ENCODE measurements at places on chromosomes 2 and 18.

DNA sequence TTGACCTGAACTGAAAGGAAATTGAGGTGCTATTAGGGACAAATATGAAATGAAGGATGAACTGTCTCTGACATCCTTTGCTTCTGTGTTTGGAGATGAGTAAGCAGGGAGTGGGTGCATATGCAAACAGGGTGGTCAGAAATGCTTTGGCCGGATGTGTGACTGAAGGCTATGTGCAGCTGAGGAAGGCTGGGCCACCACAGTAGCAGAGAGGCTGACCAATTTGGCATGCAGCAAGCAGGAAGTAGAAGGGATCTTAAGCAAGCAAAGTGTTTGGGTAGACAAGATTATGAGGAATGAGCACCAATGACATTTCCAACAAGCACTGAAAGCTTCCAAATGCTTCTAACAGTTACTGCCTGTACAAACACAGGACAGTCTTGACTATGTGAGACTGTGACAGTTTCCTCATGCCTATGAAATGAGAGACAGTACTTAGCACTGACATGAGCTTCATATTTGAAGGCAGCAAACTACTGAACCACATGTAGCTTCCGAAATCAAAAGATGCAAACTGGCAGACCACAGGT is 3.3 kb upstream of the ACTR3 start:
- peak; percentile 97 for DNase-seq

DNA sequence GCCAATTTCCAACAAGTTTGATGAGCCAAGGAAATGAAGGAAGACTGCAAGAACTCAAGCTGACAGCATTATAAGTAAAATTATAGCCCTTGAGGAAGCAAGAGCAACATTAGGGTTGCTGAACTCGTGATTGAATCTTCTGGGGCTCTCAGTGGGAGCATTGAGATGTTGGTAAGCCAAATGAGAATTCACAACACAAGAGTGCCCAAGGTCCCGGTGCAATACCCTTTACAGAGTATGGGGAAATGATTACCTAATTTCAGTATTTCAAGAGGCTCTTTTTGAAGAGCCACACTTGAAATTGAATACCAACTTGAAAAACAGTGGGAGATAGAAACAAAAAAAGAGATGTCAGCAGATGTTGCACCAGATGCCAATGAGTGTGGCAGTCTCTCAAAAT is 554.5 kb downstream of the STK39 start:
- no peak for DNase-seq

DNA sequence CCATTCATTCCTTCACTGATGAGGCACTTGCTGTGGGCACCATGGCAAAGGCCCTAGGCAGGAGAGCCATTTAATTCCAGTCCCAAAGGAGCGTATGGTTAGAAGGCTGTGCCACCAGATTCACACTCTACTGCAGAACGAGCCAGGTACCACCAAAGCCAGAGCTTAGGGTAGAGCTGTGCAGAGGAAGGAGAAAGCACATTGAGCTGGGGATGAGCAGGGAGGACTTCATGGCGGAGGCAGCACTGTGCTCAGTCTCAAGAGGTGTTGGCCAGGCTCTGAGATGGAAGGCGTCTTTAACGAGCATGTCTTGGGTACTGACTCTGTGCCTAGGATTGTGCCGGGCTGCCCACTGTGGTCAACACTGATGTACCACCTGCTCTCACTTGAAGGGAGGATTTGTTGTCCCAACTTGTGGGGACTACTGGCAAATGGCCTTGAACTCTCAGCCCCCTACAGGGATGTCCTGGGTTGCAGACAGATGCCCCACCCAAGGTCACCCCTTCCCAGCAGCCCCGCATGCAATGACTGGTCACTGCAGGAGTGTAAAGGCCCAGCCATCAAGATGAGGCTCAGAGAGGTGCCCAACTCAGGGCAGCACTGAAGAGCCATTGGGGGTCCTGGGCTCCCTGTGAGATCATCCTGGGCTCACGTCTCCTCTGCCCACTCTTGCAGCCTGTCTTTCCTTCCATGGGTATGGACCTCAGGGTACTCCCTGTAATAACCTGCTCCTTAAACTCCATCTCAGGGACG is 251.4 kb downstream of the GLI2 start:
- no peak for DNase-seq

DNA sequence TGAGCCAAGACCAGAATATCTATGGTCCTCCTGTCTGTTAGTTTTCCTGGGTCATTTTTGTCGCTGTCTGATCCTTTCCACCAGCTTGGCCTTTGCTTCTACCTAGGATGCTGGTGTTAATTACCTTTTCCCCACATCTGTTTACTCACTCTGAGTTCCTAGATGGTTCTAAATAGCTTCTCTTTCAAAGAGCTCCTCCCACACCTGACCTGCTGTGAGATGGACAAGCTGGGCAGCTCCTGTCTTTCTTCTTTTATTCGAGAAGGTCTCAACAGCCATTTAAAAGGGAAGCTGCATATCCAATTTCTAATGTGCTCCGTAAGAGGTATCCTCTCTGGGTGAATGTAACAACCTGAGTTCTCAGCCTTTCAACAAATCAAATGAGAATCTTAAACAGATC is 156.2 kb downstream of the HRH4 start:
- no peak for DNase-seq

DNA sequence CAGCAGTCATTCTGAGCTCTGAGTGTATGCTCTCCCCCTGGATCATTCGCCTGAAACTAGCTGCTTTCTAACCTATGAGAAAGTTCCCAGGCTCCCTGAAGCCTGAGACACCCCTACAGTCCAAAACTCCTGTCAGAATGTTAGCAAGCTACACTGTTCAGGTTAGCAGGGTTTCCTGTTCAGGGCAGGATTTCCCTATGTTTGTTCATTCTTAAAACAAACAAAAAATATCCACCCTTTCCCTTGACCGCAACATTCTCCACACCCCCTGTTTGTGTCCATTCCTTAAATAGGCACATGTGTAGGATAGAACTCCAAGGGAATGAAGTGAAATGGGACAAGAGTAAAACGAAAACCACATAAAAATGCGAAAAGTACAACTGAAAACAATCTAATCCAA is 83.1 kb downstream of the KLF7 start:
- no peak for DNase-seq

- DNase-seq, result no peak
These were observed 631.5 kb upstream of the KLHL29 start for GRCh38 chr2:22753476-22753875.

- no peak for DNase-seq
These were observed 90.3 kb downstream of the PIK3C3 start for GRCh38 chr18:42045346-42045745.

- no peak for DNase-seq
These were observed 127.0 kb upstream of the KLHL14 start for GRCh38 chr18:32899819-32900218.

DNA sequence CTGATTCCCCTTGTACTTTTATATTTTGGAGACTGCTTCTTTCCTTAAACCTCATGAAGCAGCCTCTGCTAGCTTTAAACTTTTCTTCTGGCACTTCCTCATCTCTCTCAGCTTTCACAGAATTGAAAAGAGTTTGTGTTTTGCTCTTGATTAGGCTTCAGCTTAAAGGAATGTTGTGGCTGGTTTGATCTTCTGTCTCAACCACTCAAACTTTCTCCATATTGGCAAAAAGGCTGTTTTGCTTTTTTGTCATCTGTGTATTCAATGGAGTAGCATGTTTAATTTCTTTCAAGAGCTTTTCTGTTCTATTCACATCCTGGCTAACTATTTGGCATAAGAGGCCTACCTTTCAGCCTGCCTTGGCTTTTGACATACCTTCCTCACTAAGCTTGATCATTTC is 36.3 kb upstream of the MSTN start:
- DNase-seq, result no peak

- DNase-seq, result no peak
These were observed 73.6 kb downstream of the CD8B2 start for GRCh38 chr2:106560773-106561172.

DNA sequence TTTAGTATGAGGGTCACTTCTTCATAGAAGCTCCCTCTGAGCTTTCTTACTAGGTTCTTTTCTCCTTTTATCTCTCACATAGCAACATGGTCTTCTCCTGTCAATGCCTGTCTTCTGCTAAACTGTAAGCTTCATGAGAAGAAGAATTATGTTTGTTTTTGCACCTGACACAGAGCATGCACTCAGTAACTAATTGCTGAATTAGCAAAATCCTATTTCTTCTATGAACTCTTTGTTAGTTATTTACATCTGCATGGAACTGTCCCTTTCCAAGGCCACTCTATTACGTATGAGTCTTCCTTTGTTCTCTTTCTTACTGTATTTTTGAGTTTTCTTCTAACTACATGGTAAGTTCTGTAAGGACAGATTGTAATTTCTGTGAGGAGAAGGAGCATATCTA is 63.4 kb downstream of the THSD7B start:
- no peak for DNase-seq

- DNase-seq, result peak; percentile 52
These were observed 14.0 kb downstream of the ARHGAP25 start for GRCh38 chr2:68748568-68748967.

DNA sequence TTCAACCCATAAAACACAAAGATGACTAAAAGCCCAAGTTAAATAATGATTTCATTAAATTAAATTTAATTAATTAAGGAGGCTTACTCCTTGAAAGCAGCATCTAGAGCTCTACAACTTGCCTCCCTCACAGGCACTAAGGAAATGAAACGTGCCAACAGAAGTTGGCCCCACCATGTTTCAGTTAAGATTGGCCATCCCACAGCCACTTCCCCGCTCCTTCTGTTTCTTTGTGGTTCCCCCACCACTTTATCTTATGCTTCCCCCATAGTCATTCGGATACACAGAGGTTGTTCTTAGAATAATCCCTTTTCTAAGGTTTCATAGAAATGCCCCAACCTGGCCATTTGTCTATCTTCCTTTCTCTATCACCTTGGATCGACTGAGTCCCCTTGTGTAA is 101.6 kb upstream of the RIOK3 start:
- DNase-seq, result no peak

DNA sequence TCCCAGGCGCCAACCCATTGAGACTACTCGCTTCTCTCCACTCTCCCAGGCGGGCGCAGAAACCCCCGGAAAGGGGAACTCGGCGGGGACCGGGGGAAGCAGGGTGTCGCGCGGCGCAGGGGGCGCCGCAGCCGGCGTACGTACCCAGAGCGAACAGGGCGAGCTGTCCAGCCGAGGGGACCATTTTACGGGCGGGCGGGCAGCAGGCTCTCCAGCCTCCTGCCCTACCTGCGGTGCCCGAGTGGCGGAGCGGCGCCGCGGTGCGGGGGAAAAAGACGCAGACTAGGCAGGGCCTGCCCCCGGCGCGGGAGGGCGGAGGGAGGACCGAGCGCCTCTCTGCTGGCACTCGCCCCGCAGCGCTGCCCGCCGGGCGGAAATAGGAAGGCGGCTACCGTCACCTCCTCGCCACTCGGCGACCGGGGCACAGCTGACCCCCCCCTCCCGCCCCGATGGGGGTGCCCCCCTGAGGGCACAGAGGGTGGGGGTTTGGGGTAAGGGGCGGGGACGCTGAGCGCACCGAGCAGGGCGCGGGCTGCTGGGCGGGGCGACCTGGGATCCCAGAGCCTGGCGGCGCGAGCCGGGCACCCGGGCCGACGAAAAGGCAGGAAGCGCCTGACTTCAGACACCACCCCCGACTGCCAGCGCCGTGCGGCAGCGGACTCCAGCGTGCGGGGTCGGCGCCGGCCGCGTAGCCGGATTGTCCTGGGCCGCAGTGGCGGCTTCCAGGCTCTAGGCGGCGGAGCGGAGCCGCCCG is at the start of gene TGFA:
Gene TGFA (minus strand): TSS at position 243 of the 754 bp plus-strand sequence. CDS start 59 bp downstream, at position 184.
- peak; percentile 82 for DNase-seq

- DNase-seq, result no peak
These were observed 162.3 kb downstream of the MREG start for GRCh38 chr2:215851082-215851481.

- no peak for DNase-seq
These were observed 652 bp downstream of the SH3YL1 start for GRCh38 chr2:263022-263738.
